Activated T-cell treated with anti-CD3 and anti-CD28 coated beads for 48 hours (primary cell): ENCODE measurements at places on chromosomes 13 and 19.

DNA sequence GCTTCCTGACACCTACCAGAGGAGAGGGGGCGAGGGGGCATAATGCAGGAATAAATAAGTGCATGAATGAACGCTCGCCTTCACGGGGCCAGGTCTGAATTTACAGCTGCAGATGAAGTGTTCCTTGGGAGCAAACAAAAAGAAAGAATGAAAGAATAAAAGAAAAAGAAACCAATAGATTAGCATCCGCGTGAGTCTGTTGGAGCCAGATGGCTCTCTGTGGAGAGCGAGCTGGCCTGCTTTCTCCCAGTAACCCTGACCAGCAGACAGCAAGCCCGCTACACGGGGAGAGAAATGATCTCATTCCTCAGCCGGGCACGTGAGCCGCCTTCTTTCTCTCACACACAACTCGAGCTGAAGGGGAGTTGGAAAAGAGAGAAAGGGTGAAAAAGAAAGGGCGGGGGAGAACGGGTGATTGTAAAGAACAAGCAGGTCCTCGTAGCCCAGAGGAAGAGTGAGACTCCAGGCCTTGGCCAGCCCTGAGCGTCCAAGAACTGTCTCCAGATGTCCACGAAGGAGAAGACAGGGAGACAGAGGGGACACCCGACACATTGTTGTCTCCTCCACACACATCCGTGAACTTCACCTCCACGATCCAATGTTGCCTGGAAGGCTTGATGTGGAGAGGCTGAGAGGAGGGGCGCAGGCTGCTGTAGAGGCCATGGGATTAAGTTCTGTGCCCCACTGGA is 81.4 kb downstream of the RNASEH2B start:
- no peak for DNase-seq

DNA sequence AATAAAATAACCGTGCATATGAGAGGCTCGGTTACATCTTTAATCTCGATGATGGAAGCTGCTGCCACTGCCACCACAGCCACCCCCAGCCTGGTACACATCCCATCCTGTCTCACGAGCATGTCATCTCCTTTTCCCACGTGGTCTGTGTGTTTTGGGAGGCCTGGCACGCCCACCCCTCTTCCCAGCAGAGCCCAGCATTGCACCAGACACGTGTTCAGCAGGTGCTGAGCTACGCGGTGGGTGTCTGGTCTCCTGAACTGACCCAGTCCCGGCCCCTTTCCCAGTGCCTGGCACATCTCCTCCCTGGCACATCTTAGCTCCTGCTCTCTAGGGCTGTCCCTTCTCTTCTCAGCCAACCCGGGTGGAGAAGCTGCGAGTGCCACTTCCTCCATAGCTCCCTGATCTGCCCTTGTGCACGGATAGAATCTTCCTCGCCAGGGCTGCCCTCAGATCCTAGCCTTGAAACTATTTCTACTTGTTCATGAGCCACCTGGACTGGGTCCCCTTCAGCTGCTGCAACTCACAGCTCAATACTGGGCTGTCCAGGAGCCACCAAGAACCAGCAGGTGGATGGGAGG is 36.8 kb upstream of the ZNF536 start:
- DNase-seq: no peak

GRCh38 chr19:4889034-4889815 is 13.5 kb downstream of the ARRDC5 start:
- DNase-seq: no peak

DNA sequence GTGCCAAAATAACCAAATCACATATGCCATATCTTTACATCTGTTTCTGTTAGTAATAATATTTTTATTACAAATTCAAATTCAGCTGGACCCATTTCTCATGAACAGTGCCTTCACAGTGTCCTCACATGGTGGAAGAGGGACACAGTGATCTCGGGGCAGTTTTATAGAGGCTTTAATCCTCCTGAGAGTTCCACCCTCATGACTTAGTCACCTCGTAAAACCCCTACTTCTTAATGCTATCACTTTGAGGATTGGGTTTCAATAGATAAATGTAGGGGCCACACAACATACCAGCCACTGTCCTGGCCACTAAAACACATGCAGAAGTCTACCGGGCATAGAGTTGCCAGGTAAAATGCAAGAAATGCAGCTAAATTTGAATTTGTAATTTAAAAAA is 201.5 kb downstream of the MYO16 start:
- no peak for DNase-seq

DNA sequence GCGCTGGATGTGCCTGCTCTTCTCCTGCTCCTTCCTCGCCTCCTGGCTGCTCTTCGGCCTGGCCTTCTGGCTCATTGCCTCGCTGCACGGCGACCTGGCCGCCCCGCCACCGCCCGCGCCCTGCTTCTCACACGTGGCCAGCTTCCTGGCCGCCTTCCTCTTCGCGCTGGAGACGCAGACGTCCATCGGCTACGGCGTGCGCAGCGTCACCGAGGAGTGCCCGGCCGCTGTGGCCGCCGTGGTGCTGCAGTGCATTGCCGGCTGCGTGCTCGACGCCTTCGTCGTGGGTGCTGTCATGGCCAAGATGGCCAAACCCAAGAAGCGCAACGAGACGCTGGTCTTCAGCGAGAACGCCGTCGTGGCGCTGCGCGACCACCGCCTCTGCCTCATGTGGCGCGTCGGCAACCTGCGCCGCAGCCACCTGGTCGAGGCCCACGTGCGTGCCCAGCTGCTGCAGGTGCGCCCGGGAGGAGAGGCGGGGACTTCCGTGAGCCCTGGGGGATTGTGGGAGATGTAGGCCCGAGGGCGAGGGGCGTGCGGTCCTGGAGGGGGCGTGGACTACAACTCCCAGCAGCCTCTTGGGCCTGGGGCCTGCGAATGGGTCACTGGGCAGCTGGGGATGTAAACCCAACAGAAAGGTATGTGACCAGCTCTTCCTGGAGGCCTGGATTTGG is 6.7 kb downstream of the KCNJ14 start:
- peak; percentile 24 for DNase-seq

DNA sequence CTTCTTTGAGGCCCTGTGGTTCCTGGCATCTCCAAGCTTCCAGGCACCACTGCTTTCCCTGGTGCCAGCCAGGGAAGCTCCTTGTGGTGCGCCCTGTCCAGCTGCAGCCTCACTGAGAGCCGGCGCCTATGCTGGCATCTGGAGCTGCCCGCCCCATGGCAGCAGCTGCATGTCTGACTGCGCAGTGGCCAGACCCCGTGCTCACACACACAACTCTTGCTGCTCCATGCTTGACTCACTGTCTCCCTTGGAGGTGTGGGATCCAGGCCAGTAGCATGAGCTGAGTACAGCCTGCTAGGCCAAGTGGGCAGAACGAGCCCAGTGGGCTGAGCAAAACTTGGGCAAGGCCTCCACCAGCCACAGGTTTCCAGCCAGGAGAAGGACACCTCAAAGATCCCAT is 11.5 kb upstream of the SUPT20H start:
- DNase-seq: no peak

GRCh38 chr19:41353466-41354342 is at the start of gene TGFB1:
Gene TGFB1, minus strand, starts transcription at chr19:41353922. Its CDS starts 878 bp downstream, at chr19:41353044.
- DNase-seq: peak; percentile 85
